ENCODE measurements at places on chromosomes 7 and 10.

DNA sequence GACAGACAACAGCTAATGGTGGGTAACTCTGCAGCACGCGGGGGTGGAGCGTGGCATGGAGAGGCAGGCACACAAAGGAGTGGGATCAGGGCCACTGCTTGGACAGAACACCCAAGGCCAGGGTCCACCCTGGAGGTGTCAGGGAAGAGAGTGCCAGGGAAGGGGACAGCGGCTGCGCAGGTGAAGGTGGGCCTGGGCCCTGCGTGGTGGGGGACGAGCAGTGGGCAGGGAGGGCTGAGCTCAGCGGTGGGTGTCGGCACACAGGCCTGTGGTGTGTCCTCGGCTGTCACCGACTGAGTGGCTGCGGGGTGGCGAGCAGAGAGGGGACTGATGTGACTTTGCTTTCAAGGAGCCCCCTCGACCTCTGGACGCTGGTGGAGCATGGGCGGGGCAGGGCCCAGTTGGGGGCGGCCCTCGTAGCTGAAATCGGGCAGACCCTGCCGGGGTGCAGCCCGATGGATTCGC is 8.4 kb upstream of the SCART1 start:
- DNase-seq: no peak

- peak; percentile 21 for DNase-seq
These were observed 32.1 kb upstream of the RHEB start for GRCh38 chr7:151551820-151552219.

- no peak for DNase-seq
These were observed 64.6 kb upstream of the MACROH2A2 start for GRCh38 chr10:69988094-69988493.

DNA sequence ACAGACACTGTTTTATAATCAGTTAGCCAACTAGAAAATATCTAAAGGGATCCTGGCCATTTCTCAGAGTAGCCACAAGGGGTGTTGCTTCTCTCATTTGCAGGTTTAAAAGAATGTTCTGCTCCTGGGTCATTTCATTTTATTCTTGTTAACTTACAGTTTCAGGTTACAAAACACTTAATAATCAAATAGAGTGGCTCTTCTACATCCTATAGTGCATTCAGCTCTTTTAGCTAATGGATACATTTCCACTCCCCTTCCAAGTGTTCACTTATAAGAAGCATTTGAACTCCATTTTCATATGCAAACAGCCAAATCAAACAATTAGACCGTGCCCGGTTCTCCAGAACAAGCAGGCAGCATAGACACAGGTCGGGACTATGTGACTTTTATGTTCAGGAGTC is 117.5 kb downstream of the TRIL start:
- DNase-seq: peak; percentile 15

- peak; percentile 80 for DNase-seq
These were observed 83.4 kb upstream of the PPP1R9A start for GRCh38 chr7:94823947-94824346.

GRCh38 chr7:92415225-92415624 is 32.1 kb upstream of the GATAD1 start:
- no peak for DNase-seq

DNA sequence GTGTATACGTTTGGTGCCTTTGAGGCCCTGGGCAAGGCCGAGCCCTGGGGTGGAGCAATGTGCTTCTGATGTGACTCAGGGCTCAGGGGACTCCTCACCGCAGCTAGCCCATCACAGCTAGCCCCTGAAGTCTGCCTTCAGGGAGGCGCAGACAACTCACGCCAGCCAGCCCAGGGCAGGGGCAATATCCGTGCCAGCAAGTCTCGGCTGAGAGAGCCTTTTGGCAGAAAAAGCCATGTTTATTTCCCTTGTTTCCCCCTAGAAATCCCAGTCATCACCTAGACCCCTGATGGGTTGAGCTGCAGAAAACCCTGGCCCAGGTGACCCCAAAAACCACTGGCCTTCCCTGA is 90.4 kb downstream of the CHST15 start:
- no peak for DNase-seq

DNA sequence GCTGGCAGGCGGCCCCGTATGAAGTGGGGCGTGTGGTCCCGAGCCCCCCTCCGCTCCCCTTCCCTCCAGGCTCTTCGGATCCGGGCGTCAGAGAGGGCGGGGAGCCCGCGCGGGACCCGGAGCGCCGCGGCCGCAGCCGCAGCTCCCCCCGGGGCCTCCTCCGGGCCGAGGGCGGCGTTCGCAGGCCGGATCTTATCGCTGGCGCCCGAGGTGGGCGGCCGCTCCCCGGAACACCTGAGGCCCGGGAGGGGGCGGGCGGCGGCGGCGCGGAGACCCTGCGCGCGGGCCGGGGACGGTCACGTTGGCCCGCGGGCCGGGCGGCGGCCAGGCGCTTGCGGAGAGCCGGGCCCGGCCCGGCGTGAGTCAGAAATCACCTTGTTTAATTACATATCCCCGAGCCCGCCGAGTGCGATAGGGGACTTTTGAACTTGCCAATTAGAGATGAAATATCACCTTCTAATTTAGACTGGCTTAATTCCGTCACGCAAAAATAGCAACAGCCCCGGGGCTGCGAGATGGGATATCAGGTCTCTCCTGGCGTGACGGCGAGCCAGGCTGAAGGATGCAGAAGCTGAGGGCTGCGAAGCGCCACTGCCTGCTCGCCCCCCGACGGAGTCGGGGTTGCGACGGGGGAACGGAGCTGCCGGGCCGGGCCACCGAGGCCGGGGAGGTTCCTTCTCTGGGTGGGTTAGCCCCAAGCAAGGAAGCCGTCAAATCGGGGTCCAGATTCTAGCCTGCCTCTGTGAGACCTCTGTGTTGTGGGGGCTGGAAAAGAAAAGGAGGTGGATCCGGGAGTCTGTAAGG is 43.4 kb downstream of the LDB3 start:
- DNase-seq: peak; percentile 31

DNA sequence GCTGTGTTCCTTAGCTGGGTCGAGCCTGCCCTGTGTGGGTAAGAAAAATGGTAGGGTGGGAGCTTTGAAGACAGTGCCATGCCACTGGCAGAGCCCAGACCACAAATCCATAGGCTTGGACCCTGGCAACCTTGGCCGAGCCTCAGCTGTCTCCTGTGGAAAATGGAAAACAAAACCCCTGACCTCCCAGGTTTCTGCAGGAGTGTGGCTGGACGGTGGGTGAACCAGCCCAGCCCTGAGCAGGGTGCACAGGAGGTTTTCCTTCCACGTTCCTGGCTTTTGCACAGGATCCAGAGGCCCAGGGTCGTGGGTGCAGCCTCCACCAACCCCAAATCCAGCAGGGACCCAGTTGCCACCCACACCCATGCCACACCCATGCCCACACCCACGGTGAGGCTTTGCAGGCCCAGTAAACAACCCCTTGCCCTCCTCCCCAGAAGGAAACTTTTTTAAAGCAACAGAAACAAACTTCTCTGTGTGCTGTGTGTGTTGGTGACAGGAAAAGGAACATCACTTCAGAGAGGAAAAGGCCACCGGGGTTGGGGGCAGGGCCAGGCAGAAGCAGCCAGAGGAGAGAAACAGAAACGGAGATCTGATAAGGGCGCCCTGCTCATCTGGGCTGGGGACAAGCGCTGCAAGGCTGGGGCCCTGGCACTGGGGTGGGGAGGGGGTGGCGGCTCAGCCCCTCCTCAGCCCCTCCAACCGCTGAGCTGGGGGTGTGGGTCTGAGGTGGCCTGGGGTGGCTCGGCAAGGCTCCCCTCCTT is 20.7 kb upstream of the ZMIZ1 start:
- DNase-seq: no peak

- DNase-seq: no peak
These were observed 46.1 kb upstream of the MTPN start for GRCh38 chr7:136023134-136023869.

GRCh38 chr7:157574120-157574825 is 237.5 kb downstream of the DNAJB6 start:
- no peak for DNase-seq

DNA sequence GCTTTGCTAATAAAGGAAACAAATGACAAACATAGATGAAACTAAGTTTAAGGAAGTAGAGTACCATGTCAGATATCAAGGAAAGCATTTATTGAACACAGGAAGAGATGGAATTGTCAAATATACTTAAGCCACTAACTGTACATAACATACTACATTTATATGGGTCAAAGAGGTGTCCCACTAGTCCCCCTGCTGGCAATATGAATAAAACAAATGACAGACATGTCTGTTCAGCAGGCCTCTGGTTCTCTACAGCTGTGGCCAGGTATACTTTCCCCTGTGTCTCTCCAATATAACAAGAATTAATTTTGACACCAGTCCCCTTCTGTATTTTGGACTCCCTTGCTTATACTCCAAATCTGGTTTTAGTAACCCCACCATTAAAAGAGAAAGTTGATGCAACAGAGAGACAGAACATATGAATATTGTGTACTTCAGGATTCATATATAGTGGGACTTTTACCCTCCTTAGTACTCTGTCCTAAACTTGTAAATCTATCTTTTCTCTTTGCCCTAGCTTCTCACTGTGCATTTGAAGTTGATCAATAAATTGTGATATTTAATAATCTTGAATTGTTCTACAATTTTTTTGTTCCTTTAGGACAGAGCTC is 42.9 kb downstream of the CD36 start:
- peak; percentile 58 for DNase-seq

- DNase-seq: no peak
These were observed 3.0 kb upstream of the GSAP start for GRCh38 chr7:77419102-77419501.

GRCh38 chr10:17836942-17837341 is 27.8 kb downstream of the MRC1 start:
- peak; percentile 22 for DNase-seq

- peak; percentile 83 for DNase-seq
These were observed 103.5 kb upstream of the PDLIM1 start for GRCh38 chr10:95394161-95394880.

DNA sequence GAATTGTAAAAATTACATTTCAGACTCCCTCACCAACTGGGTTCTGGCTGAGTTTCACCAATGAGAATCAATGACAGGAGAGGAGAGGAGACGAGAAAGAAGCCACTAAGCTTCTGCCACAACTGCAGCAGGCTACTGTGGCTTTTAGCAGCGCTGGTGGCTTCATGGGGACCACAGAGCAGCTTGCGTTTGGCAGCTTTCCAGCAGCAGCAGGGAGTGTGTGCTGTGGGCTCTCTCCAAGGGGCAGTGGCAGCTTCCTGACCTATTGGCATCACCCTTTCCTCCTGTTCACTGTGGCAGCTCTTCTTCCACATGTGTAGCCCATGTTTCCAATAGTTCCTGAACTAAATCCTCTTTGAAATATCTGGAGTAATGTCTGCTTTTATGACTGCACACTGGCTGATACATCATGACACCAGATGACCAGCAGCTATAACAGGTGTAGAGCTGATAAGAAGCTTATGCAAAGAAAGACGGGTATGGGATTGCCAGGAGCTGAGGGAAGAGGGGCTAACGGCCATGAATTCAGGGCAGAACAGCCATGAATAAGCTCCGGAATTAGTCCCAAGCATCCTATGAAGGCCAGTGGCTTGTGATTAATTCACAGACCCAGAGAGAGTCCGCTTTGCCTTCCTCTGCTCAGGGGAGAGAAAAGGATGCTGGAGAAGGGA is 46.8 kb downstream of the KCNH2 start:
- no peak for DNase-seq

GRCh38 chr10:117547016-117547715 is 4.6 kb downstream of the EMX2 start:
- no peak for DNase-seq

- DNase-seq: no peak
These were observed 37.9 kb upstream of the ABCB5 start for GRCh38 chr7:20577441-20578071.

GRCh38 chr7:140649556-140650205 is 9.1 kb upstream of the DENND2A start:
- peak; percentile 71 for DNase-seq

- no peak for DNase-seq
These were observed 1.3 kb downstream of the SAP25 start for GRCh38 chr7:100572281-100572948.

DNA sequence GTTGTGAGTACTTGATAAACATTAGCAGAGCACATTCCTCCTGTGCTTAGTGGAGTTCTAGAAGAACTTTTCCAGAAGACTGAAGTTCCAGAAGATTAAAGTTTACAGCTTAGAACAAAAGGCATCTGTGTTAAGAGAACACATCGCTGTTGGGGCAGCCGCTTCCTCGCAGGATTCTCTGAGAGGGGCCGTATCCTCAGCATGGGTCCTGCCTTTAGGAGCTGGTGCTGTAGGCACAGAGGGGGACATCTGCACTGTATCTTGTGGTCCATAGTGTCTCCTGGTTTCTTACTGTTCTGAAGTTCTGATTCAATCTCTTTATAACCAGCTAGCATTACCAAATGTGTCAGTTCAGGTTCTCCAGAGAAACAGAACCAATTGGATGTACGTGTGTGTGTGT is 16.3 kb downstream of the SH2D4B start:
- DNase-seq: no peak

DNA sequence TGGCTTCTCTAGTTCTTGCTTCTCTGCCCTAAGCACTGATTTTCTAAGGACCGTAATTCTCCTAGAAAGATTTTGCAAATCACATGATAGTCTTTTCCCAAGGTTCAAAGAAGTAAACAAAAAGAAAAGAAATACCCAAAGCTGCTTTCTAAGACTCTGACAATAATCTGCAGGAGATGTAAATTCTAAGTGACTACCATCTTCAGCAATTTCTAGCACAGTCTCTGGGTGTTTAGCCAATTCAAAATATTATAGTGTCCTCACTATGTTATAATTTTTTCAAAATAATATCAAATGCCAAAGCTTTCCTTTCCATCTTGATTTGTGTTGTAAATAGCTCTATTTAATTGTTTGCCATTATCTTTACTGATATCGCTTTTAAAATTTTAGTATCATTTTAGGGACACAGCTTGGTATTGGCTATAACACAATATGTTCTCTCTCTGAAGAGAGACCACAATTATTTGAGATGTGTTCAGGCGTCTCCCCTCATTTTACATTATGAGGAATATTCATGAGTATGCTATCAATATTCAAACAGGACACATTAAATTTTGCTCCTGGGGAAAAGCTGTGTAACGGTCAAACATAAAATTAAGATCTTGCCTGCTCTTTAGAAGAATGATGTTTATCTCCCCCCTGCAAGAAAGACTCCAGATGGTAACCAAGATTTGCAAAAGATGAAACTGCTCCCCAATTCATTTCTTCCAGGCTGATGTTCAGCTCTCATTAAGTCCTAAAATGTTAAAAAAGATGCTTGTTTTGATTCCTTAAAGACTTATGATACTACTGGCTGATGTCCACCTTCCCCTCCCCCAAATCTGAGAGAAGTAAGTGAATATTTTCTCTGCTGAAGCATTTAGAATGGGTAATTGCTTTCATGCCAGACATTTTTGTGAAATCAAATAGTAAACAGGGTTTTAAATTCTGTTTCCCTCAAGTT is 191.9 kb upstream of the WDR11 start:
- DNase-seq: no peak

- no peak for DNase-seq
These were observed 112.2 kb downstream of the ADARB2 start for GRCh38 chr10:1625079-1625478.

Data from MCF 10A (cell line).